ENCODE measurements at places on chromosomes 3 and 15. TPM values are rescaled to one million over a fixed set of nuclear protein-coding genes. Genes with fewer than 3 reads are reported as not detected.

GRCh38 chr3:176579711-176580185 lies 617.5 kb downstream of the TBL1XR1 start:
- H3K27ac ChIP-seq, result no peak overlapping the region
- no peaks in the 10 kb centered on the region for H3K4me1 ChIP-seq
- H3K27me3 ChIP-seq, result no peaks in the 10 kb centered on the region
- H3K4me3 ChIP-seq, result no peak overlapping the region
- no peak for DNase-seq

Gene CLRN1
- total RNA-seq, result not detected

Gene A4GNT
- 3.1 TPM for total RNA-seq

Gene THSD4
- 6.8 TPM for total RNA-seq

DNA sequence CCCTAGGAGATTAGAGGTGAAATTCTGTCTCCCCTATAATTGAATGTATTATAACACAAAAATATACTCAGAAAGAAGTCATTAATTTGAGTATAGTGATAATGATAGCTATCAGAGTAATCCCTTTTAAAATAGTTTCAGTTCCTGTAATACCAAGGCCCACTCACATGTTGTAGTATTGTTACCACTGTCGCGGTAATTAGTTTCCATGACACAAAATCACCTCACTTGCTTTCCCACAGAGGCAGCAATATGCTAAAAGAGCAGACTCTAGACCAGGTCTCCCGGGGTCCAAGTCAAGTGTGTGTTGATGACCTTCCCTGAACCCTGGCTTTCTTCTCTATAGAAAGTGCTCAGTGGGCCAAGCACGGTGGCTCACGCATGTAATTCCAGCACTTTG lies 39.5 kb upstream of the NSMCE3 start:
- H3K27me3 ChIP-seq, result no peaks in the 10 kb centered on the region
- DNase-seq, result no peak
- H3K27ac ChIP-seq, result no peak overlapping the region
- H3K4me1 ChIP-seq, result no peaks in the 10 kb centered on the region
- no peak overlapping the region for H3K4me3 ChIP-seq
- H3K36me3 ChIP-seq, result no peaks in the 10 kb centered on the region

DNA sequence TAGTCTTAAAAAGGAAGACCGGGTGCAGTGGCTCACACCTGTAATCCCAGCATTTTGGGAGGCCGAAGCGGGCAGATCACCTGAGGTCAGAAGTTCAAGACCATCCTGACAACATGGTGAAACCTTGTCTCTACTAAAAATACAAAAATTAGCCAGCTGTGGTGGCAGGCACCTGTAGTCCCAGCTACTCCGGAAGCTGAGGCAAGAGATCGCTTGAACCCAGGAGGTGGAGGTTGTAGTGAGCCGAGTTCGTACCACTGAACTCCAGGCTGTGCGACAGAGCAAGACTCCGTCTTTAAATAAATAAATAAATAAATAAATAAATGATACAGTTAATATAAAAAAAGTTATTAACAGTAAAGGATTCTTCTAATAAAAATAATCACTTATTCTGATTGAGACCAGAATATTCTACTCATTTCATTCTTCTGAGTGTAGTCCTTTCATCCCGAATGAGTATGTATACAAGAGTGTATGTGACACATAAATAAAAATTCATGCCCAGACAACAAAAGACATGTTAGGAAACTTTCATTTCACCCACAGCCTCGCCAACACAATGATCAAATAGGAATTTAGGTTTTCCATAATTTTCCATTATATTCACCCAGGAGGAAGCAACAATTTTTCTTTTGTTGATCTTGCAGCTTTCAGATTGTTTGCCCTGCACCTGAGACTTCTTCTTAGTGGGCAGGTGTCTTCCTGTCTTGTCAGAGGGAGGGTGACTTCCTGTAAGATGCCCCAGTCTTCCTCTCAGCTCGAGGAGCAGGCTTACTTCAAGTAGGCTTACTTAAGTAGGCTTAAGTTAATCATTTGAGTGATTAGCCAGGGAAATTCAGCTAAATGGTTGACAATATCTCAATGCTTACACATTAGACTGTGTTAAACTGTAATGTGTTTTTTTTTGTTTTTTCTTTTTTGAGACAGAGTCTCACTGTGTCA lies 7.8 kb upstream of the NUP210 start:
- DNase-seq, result no peak
- H3K27ac ChIP-seq, result no peak overlapping the region
- H3K36me3 ChIP-seq, result no peaks in the 10 kb centered on the region
- no peaks in the 10 kb centered on the region for H3K4me1 ChIP-seq

GRCh38 chr3:54518011-54518675 lies 395.8 kb downstream of the CACNA2D3 start:
- no peak overlapping the region for H3K4me3 ChIP-seq
- H3K27ac ChIP-seq, result no peak overlapping the region
- no peak for DNase-seq
- peaks cover 8% of the 10 kb centered on the region for H3K27me3 ChIP-seq

- H3K36me3 ChIP-seq, result peaks cover 22% of the 10 kb centered on the region
- no peak for DNase-seq
- H3K4me1 ChIP-seq, result no peaks in the 10 kb centered on the region
- H3K27ac ChIP-seq, result no peak overlapping the region
- no peak overlapping the region for H3K4me3 ChIP-seq
- no peaks in the 10 kb centered on the region for H3K27me3 ChIP-seq
These were observed 20.1 kb downstream of the VPS8 start for GRCh38 chr3:184832044-184832443.

DNA sequence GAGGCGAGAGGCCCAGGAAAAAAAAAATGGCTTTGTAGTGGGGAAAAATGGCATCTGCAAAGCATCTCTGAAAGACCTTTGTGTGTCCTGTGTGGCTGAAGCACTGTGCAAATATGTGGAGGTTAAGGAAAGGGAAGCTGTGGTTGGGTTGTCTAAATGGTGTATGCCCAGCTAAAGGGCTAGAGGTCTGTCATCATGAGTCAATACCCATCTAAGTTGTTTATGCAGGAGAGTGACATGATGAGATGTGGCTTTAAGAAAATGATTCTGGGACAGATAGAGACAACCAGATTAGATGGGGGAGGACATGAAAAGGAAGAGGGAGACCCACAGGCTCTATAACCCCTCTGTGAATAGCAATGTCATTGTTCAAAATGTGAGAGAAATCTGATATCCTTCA lies 280.7 kb downstream of the MFSD1 start:
- H3K27ac ChIP-seq, result no peak overlapping the region
- H3K36me3 ChIP-seq, result no peaks in the 10 kb centered on the region
- H3K27me3 ChIP-seq, result no peaks in the 10 kb centered on the region
- H3K4me3 ChIP-seq, result no peak overlapping the region

Gene ZIC4
- total RNA-seq, result not detected

Gene ZNF660
- total RNA-seq, result 22.6 TPM

DNA sequence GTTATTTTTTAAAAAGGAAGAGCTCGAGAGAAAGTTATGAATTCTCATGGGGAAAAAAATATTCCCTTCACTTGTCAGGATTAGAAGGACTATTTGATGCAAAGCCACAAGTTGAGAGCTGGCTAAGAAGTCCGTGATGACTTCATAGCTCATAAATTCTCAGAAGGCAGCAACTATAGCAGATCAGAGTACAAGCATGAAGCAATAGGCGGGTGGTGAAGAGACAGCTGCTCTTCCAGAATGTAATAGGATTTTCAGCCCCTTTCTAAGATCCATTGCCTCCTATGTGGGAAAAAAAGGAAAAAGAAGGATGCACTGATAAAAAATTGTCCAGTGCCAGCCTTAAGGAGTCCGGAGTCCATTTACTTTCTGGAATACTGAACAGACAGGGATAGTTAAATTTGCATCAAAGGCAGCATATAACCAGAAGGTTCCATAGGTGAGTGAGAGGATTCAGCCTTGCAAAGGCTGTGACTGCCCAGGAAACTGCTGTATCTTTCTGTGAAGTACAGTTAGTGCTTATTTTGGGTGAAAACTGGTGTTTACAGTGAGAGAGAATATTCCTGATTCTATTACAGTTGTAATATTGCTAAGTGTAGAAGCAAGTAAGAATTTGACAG lies 929.5 kb upstream of the ALCAM start:
- no peak overlapping the region for H3K4me3 ChIP-seq
- DNase-seq, result no peak
- H3K4me1 ChIP-seq, result peaks cover 7% of the 10 kb centered on the region
- no peaks in the 10 kb centered on the region for H3K36me3 ChIP-seq
- H3K27me3 ChIP-seq, result no peaks in the 10 kb centered on the region

Gene TM6SF1
- 0.27 TPM for total RNA-seq

DNA sequence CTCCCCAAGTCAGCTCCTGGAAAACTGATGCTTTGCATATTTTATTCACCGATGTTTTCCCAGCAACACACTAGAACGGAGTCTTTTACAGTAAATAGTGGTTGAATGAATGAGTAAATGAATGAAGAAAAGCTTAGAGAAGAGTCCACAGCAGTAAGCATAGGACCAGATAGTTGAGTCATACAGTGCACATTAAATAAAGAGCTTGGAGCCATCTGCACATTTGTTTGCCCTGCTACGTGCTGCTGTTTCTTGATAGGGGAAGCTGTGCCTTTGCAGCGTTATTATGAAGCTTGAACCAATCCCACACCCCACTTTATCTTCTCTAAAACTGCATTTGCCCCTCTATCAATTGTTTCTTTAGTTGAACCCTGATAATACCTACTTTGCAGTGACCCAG lies 1.2 kb downstream of the FAM98B start:
- H3K27ac ChIP-seq, result peak overlapping the region; percentile 99
- DNase-seq, result no peak
- H3K4me1 ChIP-seq, result peaks cover 11% of the 10 kb centered on the region
- peaks cover 3% of the 10 kb centered on the region for H3K36me3 ChIP-seq
- H3K4me3 ChIP-seq, result peak overlapping the region; percentile 97

DNA sequence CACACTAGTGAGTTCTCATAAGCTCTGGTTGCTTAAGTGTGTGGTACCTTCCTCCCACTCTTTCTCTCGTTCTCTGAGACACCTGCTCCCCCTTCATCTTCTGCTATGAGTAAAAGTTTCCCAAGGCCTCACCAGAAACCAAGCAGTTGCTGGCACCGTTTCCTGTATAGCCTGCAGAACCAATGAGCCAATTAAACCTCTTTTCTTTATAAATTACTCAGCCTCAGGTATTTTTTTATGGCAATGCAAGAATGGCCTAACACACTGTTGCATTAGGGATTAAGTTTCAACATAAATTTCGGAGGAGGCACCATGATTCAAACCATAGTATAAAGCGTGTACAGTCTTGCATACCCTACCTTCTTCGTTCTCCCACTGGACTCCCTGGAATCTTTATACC lies 252.3 kb upstream of the CHRM5 start:
- no peaks in the 10 kb centered on the region for H3K27me3 ChIP-seq
- H3K27ac ChIP-seq, result no peak overlapping the region
- no peak overlapping the region for H3K4me3 ChIP-seq
- H3K4me1 ChIP-seq, result no peaks in the 10 kb centered on the region
- H3K36me3 ChIP-seq, result no peaks in the 10 kb centered on the region
- DNase-seq, result no peak

- no peaks in the 10 kb centered on the region for H3K27me3 ChIP-seq
- DNase-seq, result no peak
- peaks cover 4% of the 10 kb centered on the region for H3K36me3 ChIP-seq
- H3K4me1 ChIP-seq, result peaks cover 7% of the 10 kb centered on the region
- no peak overlapping the region for H3K4me3 ChIP-seq
These were observed 53.1 kb downstream of the TRANK1 start for GRCh38 chr3:36891701-36892160.

- no peaks in the 10 kb centered on the region for H3K36me3 ChIP-seq
- H3K4me1 ChIP-seq, result peaks cover 11% of the 10 kb centered on the region
- peaks cover 49% of the 10 kb centered on the region for H3K27me3 ChIP-seq
- no peak for DNase-seq
These were observed 32.4 kb downstream of the GJD2 start for GRCh38 chr15:34722439-34722836.

Gene GOLGA8T
- not detected for total RNA-seq

DNA sequence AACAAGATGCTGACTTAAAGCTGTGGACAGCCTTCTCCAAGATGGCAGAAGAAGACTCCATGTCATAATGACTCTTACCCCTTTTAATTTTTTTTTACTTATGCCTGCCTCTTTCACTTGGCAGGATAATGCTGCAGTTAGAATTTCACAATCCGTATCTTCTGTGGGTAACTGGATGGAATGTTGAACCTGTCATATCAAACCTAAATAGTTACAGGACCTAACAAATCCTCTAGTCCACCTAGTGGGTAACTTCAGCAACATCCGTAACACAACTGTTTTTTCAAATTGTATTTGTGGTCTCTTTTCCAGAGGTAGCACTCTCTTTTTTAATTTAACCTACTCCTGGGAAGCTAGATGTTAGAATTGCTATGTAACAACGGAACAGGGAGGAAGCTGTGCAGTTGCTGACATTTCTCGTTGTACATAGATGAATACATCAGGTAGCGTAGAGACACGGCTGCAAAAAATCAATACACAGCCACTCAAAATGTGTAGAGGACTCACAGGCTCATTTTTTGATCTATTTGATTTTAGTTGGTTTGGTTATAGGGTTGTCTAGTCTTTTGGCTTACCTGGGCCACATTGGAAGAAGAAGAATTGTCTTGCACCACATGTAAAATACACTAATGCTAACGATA lies 43.9 kb upstream of the TRPM1 start:
- peaks cover 10% of the 10 kb centered on the region for H3K4me1 ChIP-seq
- no peaks in the 10 kb centered on the region for H3K36me3 ChIP-seq
- H3K4me3 ChIP-seq, result no peak overlapping the region
- no peaks in the 10 kb centered on the region for H3K27me3 ChIP-seq
- DNase-seq, result no peak
- H3K27ac ChIP-seq, result peak overlapping the region; percentile 53

DNA sequence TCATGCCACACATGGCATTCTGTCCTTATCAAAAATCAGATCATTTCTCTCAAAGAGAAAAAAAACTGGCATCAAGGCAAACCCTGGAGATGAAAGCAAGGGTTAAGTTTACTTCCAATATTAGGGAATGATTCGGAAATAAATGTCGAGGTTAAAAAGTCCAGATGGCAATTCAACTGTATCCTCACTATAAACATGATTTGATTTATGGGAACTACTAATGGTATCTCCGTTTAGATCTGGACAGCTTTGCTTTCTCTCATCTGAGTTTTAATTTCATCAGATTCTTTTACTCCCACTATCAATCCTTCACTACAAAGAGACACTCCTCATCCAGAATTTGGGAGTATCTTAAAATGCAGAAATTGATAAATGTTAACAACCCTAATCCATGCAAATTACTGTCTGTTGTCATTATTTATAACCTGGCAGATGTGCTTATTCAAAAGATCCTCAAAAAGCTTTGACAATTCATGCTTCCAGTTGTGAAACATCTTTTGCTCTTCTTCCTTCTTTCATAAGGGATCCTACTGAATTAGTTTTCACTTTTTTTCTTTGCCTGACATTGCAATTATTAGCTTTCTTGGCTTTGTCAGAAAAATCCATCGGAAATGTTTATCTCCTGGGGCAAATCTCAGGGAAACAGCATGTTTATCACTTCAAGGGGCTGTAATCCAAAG lies 903.2 kb downstream of the MCTP2 start:
- peaks cover 5% of the 10 kb centered on the region for H3K27me3 ChIP-seq
- DNase-seq, result no peak
- peaks cover 14% of the 10 kb centered on the region for H3K4me1 ChIP-seq
- no peaks in the 10 kb centered on the region for H3K36me3 ChIP-seq
- H3K4me3 ChIP-seq, result no peak overlapping the region
